NCI-H2107 (cell line): ENCODE measurements at places on chromosomes 3 and 15.

GRCh38 chr3:129315223-129315997 lies 36.7 kb downstream of the HMCES start:
- DNase-seq = no peak

DNA sequence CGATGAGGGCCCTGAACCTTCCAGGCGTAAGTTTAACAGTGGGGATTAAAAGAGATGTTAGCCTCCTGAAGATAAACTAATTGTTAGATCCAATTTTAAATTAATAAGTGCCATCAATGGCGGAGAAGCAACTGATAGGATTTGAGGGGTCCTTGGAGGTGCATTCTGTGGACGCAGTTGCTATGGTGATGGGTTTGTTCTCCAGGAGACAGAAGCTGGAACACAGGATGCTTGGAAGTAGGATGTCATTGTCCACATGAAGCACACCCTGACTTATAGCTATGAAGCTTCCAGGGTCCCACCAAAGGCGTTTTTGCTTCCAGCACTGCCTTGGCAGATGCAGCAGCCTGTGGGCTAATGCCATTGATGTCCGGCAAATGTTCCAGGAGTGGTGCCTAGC lies 331.0 kb upstream of the IL12A start:
- DNase-seq = no peak

DNA sequence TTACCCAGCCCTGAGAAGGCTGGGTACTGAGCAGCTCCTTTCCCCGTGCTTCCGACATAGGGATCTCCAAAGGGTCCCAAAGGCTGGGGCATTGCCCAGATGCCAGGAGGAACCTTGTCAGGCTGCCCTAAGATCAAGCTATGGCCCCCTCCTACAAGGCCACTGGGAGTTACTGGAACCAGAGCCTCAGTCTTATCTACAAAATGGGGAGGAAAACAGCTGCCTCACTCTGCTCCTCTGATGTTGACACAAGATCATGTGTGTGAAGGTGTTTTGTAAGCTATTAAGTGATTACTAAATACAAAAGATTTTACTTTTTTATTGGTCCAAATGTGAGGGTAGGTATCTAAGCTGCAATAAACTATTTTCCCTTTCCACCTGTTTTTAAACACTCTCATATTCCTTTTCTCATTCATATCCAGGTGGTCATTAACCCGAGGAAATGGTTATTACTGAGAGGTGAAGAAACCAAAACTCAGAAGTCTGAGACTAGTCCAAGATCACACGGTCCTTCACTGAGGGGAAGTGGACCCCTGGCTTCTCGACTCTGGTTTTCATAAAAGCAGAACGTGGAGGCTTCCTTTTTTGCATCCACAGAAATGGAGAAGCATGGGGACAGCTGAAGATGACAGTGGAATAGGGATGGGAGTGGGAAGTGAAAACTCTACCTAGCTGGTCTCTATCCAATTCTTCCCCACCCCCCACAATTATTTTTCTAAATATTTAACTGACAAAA lies 1.7 kb downstream of the ARPIN start:
- no peak for DNase-seq

GRCh38 chr3:58025837-58026569 lies 17.8 kb downstream of the FLNB start:
- DNase-seq = peak; percentile 31

DNA sequence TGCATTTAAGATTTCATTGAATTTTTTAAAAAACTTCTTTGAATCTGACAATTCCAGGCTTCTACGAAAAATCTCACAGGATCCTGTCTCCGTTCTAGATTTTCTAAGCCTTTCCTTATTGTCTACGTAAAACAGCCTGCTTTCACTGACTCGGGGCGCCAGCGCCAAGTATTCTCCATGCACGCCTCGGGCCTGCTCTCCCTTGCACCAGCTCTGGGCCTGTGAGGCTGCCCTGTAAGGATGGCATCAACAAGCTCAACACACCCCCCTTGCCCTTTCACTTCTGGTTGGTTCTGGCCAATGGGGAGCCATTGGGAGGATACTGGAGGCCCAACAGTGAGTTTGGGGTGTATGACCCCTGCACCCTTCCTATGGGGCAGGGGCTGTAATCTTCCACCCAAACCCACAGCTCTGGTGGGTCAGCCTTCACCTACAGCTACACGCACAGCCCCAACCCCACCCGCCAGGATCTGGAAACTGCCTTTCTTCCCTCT lies 47.8 kb downstream of the SLC41A3 start:
- DNase-seq = no peak

DNA sequence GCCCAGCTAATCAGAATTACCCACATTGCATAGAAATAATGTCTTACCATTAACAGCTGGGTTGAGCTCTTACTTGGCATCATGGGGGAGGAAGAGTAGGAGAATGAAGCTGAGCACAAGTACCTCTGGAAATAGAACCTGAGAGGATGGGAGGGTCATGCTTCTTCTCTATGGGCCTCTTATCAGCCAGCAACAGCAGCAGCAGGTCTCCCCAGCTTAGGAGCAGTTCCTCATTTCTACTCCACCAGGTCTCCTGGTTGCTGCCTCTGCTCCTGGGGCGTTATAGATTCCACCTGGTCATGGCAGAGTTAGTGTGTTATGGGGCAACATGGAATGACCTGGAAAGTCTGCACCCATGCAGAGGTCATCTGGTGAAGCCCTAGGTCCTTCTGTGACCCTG lies 3.4 kb downstream of the FSD2 start:
- no peak for DNase-seq

DNA sequence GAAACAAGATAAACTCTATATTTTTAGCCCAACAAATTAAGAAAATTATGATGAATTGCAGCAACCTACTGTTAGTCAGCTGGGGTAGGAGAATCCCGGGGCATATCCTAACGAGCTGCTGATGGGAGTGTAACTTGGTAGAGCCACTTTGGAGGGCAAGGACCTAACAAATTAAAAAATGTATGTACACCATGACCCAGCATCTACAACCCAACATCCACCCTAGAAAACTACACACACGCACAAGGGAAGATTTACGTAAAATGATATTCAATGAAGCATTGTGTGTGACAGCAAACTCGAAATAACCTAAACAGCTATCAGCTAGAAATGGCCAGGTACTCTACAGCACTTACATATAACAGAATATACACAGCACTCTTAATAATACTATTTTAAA lies 1.9 kb downstream of the BCL2A1 start:
- DNase-seq = no peak

- no peak for DNase-seq
Observed at GRCh38 chr3:146540978-146541377, 3.4 kb downstream of the PLSCR1 start.

GRCh38 chr15:67127965-67128364 lies 62.6 kb downstream of the SMAD3 start:
- DNase-seq = no peak

- no peak for DNase-seq
Observed at GRCh38 chr3:36482256-36482655, 102.0 kb downstream of the STAC start.

GRCh38 chr15:85499371-85499887 lies 119.0 kb downstream of the AKAP13 start:
- DNase-seq = no peak

GRCh38 chr3:147411815-147412241 lies 2.7 kb downstream of the ZIC1 start:
- no peak for DNase-seq

DNA sequence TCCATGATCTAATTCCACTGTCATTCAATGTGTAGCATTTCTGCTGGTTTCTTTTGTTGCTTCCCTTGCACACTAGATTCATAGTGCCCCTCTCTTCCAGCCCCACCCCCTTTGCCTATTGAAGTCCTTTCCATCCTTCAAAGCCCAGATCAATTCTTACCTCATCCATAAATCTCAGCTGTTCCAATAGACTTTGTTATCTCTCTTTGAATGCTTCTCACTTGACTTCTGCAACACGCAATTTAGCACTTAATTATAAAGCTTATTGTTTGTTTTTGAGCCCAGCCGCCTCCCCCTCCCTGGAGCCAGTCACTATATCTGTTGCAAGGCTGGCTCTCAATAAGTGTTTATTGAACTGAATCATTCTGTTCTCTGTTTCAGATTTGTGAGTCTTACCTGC lies 174.6 kb upstream of the TBL1XR1 start:
- no peak for DNase-seq

DNA sequence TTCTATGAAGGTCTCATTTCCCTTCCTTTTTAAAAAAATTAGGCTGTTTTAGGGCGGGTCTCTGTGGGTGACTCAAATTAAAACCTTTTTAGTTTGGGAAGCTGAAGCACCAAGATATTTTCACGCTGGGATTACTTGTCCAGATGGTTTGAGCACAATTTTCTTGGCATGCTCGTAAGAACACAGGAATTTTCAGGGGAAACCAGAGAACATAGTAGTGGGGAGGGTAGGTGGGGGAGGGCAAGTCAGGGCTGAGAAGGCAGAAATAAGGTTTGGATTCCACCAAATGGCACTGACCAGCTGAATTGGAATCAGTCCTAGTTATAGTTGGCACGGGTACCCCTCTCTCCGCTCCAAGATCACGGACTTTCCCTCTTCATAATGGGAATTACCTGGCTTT lies 97.3 kb upstream of the LRIG1 start:
- DNase-seq = no peak

- no peak for DNase-seq
Observed at GRCh38 chr3:33932010-33932764, 133.8 kb downstream of the PDCD6IP start.

DNA sequence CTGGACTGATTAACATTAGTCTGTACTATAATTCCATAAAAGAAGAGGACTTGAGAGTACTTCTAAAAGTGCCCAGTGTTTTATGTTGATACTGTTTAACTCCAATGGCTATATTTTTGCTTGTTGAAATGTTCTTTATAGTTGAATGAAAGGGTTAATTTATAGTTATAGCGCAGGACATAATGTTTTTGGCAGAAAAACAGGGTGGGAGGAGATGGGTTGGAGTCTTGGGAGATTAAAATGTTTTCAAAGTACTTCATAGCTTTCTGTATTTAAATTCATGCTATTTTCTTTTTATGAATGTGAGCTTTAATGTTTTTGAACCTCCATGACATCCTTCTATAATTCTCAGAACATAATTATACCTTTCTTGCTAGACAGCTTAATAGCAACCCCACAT lies 108.2 kb downstream of the CNTN3 start:
- no peak for DNase-seq

DNA sequence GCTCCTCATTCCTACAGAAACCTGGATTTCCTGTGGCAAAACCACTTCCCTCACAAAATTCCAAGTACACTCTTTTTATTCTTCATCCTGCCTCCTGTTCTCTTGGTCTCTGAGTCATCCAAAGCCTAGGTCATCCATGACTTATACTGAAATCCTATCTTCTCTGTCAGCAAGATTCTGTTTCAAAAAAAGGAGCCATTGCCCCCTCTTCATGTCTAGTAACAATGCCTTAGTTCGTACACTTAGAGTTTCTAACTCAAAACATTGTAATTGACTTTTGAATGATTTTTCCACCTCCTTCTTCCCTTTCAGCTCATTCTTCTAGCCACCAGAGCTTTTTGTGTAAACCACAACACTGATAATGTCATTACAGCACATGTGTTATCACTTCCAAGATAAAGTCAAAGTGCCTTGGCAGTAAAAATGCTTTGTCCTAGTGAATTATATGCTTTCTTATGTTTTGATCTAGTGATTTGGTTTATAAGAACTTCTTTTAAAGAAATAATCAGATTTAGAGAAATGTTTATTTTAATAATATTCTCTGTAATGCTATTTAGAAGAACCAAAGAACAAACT lies 256.5 kb upstream of the NECTIN3 start:
- DNase-seq = no peak

DNA sequence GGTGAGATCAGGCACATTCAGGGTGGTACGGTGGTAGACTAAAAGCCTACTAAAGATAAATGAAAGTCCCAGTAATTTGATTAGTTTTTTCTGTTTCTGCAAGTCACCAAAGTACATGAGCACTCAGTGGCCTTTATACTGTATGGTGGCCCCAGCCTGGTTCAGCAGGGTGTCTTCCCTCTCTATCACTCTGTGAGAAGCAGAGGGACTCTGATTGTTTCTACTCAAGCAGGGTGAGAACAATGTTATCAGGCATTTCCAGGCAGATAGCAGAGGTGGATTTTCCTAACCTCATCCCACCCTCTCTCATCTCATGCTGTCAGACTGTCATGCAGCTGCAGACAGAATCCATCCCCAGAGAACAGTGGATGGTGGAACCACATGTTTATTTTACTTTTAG lies 71.5 kb upstream of the BFSP2 start:
- DNase-seq = no peak

DNA sequence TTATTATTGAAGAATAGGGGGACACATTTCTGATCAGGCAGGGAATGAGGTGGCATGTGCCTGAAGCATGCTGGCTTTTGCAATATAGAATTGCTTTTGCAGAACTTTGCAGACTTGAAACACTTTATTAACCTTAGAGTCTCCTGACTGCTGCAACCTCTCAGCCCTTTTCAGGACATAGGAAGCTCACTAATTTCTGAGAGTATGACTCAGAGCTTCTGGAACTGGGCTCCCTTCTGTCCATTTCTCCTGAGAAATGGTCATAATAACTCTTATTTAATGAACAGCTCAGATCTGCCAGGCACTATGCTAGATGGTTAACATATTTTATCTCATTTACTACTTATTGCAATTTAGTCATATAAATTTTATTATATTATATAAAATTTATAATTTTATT lies 38.6 kb upstream of the DGKG start:
- DNase-seq = no peak

GRCh38 chr3:100087198-100087597 lies 27.1 kb downstream of the FILIP1L start:
- DNase-seq = no peak

- DNase-seq = no peak
Observed at GRCh38 chr15:65385870-65386258, 8.1 kb upstream of the IGDCC3 start.

DNA sequence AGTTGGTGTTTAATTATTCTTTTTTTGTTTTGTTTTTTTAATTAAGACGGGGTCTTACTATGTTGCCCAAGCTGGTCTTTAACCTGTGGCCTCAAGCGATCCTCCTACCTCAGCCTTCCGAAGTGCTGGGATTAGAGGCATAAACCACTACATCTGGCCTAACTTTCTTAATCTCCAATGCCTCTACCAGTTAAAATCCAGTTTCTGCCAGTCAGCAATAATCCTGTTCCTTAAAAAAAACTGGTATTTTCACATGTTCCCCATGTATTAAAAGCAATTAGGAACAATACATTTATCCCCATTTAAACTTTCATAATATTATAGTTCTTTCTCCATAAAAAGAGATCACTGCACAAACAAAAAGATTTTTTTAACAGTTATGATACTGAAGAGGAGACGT lies 21.2 kb downstream of the DCAF1 start:
- no peak for DNase-seq

- DNase-seq = no peak
Observed at GRCh38 chr3:33658621-33658990, 59.4 kb downstream of the CLASP2 start.

- no peak for DNase-seq
Observed at GRCh38 chr15:75193976-75194375, 7.7 kb upstream of the C15orf39 start.
